Colonic mucosa (tissue), 4 donors: ENCODE measurements at places on chromosomes 3 and 15. TPM values are rescaled to one million over a fixed set of nuclear protein-coding genes. Genes with fewer than 3 reads are reported as not detected.

GRCh38 chr3:25658836-25659235 lies 5.9 kb downstream of the TOP2B start:
- DNase-seq = no peak

DNA sequence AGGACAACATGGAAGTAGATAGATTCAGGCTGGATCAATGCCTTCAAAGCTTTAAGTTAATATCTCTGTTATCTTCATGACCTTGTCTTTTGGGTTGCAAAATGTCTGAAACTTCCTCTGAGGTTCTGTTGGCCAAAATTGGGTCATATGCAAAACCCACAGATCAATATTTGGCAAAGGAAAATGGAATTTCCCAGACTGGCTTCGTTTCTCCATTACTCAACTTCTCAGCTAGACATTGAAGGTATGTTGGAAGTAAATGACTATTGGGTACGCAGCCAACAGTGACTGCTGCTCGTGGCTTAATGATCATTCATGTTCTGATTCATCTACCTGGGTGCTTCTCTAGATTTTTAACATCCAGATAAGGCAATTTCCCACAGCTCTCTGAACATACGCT lies 675.4 kb upstream of the SGO1 start:
- no peak for DNase-seq

DNA sequence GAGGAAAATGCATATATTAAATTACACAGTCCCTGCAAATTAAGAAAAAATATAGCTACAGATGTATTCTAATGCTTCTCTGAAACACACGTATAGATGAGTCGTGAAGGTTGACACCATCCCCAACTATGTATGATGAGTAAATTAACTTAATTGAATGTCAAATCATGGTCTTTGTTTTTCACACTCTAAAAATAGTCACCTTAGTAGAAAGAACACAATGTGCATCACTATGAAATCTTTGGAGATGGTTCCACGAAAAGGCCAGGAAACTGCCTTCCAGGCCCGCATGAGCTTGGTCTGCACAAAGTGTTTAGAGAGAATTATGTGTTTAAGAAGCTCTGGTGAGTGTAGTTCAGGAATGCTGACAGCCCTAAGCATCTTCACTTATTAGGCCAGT lies 313.4 kb upstream of the IL12A start:
- DNase-seq = no peak

DNA sequence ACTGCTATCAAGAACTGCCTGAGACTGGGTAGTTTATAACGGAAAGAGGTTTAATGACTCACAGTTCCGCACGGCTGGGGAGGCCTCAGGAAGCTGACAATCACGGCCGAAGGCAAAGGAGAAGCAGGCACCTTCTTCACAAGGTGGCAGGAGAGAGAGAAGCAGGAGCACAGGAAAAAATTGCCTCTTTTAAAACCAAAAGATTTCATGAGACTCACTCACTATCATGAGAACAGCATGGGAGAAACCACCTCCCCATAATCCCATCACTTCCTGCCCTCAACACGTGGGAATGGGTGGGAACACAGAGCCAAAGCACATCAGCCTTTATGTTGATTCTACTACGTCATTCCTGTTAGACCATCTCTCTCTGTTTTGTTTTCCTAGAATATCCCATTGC lies 650.9 kb upstream of the SEMA6D start:
- DNase-seq = no peak

DNA sequence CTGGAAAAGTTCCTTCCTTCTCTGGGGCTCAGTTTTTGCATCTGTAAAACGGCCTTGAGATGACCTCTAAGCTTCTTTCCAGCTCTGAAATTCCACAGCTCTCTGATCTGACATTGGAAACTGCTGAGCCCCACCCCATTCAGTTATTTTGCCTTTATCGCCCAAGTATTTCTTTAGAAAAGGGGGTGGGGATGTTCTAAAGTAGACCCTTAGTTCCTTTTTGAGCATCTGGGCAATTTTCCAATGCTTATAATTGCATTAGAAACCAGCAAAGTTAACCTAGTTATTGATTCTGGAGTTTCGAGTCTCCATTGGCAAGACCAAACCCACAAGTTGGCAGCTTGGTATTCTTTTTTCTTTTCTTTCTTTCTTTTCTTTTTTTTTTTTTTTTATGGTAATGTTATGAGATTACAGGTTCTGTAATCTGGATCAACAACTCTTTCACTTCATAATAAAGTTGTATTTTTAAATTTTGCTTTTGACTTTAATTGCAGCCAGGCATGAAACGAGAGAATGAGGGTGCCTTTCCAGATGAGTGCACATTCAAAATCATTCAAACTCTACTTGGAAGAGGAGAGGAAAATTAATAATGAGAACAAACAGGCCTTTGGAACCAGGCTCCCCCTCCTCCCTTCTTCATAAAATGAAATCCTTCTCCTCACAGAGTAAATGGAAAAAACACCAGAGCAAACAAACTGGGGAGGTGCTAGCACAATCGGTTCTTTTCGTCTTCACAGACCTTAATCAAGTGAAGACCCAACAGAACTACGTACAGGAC lies 76.8 kb upstream of the LRIG1 start:
- DNase-seq = no peak

GRCh38 chr3:60633644-60634043 lies 617.6 kb downstream of the FHIT start:
- DNase-seq = no peak

GRCh38 chr15:58770519-58770856 lies 614 bp upstream of the MINDY2 start:
- no peak for DNase-seq

DNA sequence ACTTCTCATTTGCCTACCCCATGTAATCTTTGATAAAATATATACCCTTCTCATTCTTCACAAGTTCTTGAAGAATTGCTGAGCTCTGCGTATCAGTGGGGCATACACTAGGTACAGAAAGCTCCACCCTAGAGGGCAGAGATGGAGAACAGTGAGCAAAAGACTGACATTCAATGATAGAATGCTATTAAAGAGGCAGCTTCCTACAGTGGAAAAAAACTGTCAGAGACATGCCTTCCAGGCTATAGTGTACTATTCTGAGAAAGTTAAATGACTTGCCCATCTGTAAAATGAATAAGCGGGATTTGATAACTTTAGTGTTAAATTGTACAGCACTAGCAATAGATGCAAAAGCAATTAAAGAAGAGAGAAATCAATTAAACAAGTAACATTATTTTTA lies 172.8 kb downstream of the SUCNR1 start:
- DNase-seq = no peak

GRCh38 chr3:73449774-73450173 lies 175.0 kb downstream of the PDZRN3 start:
- DNase-seq = no peak

DNA sequence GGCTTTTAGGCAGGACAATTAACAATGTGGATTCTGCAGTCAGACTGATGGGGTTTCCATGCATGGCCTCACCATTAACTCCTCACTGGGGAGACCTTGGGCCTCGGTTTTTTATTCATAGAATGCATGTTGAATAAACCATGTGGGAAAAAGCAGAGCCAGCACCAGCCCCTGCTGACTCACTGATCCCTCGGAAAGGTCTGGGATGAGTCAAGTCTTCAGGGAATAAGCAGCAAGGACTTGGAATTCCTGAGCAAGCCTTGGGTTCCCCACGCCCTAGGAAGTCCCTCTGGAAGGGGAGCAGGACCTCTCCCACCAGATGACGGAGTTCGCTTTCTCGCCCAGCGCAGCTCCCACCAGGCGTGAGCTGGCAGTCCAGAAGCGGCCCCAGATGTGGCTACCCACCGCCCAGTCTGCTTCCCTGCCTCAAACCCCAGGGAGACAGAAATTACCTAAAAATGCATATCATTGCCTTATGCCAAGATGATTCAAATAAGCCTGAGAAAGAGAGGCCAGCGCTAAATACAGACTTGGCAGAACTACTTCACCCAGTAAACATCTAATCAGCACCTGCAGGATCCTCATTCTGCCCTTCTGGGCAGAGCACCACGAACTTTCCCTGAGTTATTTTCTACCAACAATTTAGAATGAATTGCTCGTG lies 45.4 kb downstream of the BTD start:
- no peak for DNase-seq

GRCh38 chr3:105137911-105138310 lies 228.8 kb upstream of the ALCAM start:
- no peak for DNase-seq

DNA sequence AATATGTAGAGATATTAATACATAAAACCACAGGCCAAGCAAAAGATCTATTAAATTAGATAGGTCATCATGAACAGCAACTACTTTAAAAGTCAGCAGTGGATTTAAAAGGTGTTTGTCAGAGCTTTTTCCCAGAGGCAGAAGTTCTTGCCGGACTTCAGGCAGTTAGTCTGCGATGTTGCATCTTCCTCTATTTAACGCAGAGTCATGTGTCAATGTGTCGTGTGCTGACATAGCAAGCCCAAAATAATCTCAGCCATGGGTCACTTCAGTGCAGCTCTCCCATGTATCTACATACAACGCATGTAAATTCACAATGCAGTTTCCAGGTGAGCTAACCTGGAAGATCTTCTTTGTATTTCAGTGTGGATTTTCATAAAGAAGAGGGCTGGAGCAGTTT lies 8.0 kb upstream of the TMEM212 start:
- no peak for DNase-seq

DNA sequence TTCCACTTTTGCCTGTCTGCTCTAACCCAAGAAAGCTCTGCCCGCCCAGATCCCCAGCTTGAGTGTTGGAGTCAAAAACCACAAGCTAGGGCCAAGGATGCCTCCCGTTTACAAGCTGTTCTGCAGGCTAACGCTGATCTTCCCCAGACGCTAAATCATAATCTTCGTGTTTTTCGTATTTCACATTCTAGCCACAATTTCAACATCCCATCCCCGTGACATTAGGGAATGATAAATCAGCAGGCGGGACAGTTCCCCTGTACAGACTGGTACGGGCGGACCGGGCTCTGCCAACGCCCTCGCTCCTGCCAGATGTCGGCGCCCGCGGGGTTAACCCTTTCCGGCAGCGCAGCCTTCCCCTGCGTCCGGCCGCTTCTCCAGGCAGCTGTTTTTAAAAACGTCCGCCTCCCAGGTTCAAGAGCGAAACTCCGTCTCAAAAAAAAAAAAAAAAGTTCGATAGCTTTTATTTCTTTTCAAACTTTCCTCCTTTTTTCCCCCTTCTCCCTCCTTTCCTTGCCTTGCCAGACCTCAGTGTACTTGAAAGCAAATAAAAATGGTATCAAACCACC lies 81.0 kb upstream of the BNC1 start:
- no peak for DNase-seq

- DNase-seq = no peak
Measured at GRCh38 chr3:89690646-89691045, 583.2 kb downstream of the EPHA3 start.

- no peak for DNase-seq
Measured at GRCh38 chr15:59290295-59291212, 82.1 kb downstream of the MYO1E start.

GRCh38 chr3:13594991-13595421 lies 46.1 kb downstream of the FBLN2 start:
- DNase-seq = no peak

DNA sequence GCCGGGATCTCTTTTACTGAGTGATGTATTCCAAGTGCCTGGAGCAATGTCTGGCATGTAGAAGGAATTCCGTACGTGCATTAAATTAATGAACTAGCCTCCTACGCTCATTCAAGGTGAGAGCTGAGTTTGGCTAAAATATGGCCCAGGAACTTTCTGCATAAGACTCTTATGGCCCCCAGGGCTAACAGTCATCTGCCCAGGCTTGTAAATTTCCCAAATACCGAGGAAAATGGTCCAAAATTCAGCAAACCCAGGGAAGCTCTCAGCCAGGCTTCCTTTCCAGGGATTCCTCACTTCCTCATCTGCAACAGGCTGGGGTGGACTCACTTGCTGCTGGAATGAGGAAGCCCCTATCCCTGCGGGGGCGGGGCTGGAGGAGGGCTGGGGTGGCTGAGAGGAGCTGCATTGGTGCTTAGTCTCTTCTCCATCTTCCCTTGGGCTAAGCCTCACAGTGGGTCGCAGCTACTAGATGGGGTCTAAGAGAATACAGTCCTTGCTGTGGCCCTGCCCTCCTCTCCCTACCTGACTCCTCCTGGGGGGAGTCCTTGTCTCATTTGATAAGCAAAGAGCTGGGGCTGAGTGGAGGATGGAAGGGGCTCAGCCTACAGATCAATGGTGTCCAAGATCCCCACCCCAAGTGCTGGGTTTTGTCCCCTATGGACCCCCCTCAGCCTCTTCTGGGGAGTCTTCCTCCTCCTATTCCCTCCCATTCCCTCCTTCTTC lies 28.5 kb upstream of the APOD start:
- no peak for DNase-seq

- DNase-seq = no peak
Measured at GRCh38 chr3:72494626-72495025, 353.6 kb downstream of the SHQ1 start.

DNA sequence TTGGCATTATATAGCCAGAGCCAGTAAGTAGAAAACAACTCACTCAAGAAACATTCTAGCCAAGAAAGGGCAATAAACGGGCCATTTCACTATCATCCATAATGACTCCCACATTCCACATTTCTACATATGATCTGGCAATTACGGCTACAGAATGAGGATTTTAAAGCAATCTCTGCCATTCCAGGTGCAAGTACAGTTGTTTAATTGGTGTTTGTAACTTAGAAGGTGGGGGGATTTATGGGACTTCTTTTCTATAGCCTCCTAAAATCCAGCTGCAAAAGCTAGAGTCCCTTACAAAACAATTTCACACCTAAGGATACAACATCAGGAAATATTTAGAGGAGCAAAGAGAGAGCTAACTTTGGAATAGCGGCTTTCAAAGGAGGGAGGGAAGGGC lies 295.4 kb upstream of the RORA start:
- DNase-seq = no peak

DNA sequence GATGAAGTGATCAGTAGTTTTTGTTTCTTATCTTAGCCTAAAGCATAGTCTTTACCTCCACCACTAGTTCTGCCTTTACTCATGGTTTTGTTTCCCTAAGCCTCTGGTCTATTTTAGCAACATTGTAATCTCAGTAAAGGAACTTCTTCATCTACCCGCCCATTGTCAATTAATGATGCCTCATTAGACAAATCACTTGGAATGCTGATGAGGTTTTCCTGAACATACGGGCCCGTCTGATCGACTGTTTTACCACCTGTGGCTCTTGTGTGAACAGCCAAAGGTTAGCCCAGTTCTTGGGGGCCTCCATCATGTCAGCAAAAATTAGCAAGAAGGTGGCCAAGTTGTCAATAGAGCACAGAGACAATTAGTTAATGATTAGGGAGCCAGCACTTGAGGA lies 470.1 kb upstream of the ARRDC4 start:
- no peak for DNase-seq

The NEDD4 gene
- total RNA-seq = 14.5 TPM

The IRAK2 gene
- 2.6 TPM for total RNA-seq

The GPR149 gene
- not detected for total RNA-seq

The GOLGA8S gene
- 0.08 TPM for total RNA-seq

The LIPC gene
- 2.9 TPM for total RNA-seq

The ZNF774 gene
- 13.7 TPM for total RNA-seq

The PDE8A gene
- total RNA-seq = 63.3 TPM

The CHRM5 gene
- total RNA-seq = not detected

The ATP2B2 gene
- 0.11 TPM for total RNA-seq

The ZNF662 gene
- total RNA-seq = 2.8 TPM

The TM2D3 gene
- total RNA-seq = 42.7 TPM

The CPNE9 gene
- not detected for total RNA-seq
